Fibroblast of the aortic adventitia (primary cell): ENCODE measurements at places on chromosomes 1 and 21.

- no peak for DNase-seq
These were observed 2.9 kb upstream of the RHOU start for GRCh38 chr1:228732426-228732825.

- DNase-seq, result no peak
These were observed 400.6 kb downstream of the PTPRU start for GRCh38 chr1:29636936-29637335.

DNA sequence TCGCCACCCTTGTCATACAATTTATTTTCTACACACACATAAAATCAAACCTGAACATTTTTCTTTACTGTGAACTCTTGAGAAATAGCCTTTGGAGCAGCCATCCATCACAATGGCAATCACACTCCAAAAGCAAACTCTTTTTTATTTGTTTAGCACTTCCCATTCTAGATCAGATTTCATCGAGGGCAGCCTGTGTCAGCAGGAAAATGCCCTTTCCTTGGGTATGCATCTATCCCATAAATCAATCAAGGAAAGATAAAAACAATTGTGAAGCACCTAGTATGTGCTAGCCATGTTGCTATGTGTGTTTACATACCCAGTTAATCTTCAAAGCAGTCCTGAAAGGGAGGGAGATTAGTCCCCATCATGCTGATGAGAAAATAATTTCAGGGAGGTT, 484.1 kb upstream of the USP24 start:
- DNase-seq, result no peak

DNA sequence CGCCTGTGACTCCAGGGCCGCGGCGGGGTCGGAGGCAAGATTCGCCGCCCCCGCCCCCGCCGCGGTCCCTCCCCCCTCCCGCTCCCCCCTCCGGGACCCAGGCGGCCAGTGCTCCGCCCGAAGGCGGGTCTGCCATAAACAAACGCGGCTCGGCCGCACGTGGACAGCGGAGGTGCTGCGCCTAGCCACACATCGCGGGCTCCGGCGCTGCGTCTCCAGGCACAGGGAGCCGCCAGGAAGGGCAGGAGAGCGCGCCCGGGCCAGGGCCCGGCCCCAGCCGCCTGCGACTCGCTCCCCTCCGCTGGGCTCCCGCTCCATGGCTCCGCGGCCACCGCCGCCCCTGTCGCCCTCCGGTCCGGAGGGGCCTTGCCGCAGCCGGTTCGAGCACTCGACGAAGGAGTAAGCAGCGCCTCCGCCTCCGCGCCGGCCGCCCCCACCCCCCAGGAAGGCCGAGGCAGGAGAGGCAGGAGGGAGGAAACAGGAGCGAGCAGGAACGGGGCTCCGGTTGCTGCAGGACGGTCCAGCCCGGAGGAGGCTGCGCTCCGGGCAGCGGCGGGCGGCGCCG, at the start of gene SIM2:
TSS of gene SIM2 (plus strand) at position 135 of the 565 bp plus-strand sequence. CDS start 632 bp downstream, outside the sequence.
- no peak for DNase-seq

GRCh38 chr1:165501330-165501969, 42.4 kb upstream of the LRRC52 start:
- peak; percentile 6 for DNase-seq

GRCh38 chr1:182192966-182193365, 131.5 kb upstream of the ZNF648 start:
- DNase-seq, result no peak

DNA sequence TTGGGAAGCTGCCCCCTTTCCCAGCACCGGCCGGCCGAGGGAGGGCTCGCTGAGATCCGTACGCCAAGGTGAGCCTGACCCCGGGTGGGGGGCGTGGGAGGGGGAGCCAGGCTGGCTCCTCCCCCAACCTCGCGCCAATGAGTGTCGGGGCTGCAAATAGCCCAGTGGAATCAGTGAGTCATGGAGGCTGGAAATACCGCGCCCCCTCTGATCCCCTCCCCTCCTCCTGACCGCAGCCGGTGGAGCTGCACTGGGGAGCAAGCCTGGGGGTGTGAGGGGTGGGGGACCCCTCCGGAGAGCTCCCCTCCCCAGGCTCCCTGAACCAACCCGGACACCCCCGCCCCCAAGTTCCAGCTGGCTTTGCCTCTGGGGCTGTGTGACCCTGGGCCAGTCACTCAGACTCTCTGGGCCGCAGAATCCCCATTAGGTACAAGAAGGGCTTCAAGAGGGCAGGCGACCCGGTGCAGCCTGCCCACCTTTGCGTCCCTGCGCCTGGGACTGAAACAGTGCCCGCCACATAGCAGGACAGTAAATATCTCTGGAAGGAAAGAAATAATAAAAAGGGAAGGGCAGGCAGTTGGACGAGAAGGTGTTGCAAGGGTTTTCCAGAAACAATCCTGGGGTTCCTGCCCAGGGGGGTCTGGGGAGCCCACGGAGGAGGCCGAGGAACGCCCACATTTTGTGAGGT, 4.5 kb downstream of the HSPB7 start:
- peak; percentile 70 for DNase-seq

- no peak for DNase-seq
These were observed 937 bp downstream of the PODN start for GRCh38 chr1:53062708-53063591.

DNA sequence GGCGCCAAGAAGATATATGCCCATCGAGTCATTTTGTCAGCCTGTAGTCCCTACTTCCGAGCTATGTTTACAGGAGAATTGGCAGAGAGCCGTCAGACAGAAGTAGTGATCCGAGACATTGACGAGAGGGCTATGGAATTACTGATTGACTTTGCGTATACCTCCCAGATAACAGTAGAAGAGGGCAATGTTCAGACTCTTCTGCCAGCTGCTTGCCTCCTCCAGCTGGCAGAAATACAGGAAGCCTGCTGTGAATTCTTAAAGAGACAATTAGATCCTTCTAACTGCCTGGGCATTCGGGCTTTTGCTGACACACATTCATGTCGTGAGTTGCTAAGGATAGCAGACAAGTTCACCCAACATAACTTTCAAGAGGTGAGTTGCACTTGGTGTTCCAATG, 19.1 kb downstream of the KLHL20 start:
- no peak for DNase-seq

- no peak for DNase-seq
These were observed 131.8 kb downstream of the PTPN14 start for GRCh38 chr1:214419650-214420049.

GRCh38 chr21:35791541-35792325, 268.6 kb downstream of the SETD4 start:
- DNase-seq, result no peak

DNA sequence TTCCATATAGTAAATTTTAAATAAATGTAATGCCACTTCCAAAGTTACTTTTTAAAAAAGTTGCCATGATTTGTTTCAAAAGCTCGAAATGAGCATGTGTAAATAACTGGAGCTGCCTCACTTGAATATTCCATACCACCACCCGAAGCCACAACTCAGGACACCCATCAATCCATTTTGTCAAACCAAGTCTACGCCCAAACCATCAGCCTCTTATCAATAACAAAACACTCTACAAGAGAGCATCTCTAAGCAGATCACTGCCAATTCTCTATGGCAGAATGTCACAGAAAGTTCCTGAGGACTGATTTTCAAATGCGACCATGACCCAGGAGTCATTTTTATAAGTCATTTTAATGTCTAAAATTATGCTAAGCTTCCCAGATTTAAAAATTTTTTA, 4.5 kb downstream of the HNRNPR start:
- DNase-seq, result no peak

DNA sequence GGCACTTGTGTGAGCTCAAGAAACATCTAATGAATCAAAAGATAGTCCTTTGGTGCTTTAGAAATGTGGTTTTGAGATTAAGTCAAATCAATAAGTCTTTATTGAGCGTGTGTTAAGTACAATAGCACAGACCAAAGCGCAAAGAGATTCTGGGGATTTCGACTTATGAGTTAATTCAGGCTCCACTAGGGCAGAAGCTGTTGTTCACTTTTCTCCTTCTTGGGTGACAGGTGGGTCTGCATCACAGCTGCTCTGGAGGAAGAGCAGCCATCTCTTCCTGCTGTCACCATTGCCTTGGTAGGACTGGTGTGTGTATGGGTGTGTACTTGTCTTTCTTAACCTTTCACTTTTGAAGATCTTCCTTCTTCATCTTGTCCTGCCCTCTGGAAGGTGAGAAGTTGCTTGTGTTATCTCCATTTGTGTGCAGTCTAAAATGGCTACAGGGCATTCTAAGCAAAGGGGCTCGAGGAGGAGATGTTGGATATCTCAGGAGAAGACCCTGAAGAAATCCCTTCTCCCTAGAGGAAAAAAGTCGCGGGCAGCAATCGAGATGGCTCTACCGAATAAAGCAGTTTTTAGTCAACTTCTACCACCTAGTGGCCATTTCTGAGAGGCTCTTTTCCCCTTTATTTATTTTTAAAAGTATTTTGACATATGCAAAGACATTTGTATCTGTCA, 22.9 kb upstream of the DISC1 start:
- peak; percentile 69 for DNase-seq

DNA sequence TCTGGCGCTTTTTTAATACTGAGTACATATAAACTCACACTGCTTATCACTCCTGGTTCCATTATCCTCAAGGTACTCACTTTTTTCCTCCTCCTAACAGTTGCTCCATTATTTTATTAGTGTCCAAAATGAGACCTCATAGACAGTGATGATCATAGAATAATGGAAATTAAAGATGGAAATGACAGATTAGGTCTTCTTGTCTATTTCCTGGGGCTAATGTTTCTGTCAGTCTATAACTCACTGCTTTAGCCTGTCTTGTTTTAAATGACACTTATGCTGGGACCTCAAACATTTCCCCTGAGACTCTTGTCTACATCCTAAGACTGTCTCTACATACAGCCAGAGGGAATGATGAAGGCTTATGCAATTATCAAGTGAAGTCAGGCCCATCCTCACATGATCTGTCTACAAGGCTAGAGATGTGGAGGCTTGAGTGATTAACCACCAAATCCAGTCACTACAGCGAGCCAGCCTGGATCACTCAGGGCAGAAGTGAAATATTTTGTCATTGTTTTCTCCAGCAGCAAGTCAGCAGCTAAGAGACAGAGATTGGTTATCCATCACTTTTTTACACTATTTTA, 152.1 kb downstream of the ASTN1 start:
- no peak for DNase-seq

DNA sequence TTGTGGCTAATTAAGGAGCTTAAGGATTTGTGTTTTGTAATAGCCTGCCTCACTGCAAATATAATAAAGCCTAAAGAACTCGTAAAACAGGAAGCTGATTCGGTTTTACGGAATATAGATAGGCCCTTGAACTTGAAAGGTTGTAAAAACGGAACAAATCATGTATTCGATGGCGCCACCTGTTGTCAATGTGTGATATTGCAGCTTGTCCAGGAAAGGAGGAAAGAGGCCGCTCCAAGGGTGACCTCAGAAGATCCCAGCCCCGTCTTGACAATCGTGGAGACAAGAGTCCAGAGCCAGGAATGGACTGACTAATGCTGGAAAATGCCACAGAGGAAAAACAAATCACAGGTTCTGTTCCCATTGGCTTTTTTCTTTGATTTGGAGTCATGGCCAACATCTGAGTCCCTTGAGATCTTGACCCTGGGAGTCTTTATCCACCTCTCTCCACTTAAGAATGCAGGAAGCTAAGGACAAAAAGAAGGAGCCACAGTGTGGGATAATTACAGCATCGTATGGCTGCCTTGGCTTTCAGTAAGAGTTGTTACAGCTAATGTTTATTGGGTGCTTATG, 7.0 kb upstream of the IGSF21 start:
- peak; percentile 65 for DNase-seq

GRCh38 chr1:59046730-59047157, 250.2 kb upstream of the FGGY start:
- DNase-seq, result peak; percentile 48

DNA sequence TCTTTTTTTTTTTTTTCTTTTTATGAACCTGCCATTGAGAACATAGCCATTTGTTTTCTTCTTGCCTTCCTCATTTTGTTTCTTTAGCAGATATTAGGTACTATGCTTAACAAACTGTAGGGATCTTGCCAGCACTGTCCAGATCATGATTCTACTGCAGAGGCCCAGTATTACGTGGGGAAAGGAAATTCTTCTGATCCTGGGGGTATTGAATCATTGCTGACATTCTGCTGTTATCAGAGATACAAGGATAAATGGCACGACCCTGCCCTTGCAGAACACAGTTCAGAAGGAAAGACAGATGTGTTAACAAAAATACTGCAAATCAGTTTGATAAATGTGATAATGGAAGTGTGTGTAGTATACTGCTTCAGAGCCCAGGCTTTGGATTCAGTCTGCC, 56.2 kb downstream of the BTBD8 start:
- DNase-seq, result peak; percentile 51

DNA sequence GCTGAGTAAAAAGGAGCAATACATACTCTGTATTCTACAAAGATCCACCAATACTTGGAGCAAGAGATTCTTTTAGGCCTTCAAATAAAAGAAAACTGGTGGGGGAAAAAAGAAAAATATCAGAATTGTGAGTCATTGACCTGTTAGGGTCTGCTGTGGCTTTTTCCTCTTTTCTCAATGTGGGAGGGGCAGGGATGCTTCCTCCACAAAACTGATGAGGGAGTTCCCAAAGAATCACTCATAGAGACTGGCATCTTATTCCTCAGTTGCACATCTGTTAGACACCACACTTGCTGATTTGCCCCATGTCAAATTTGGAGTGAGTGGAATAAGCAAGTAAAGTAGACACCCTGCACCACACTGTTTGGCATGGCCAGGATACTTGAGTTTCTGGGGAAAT, 16.6 kb downstream of the C1orf141 start:
- no peak for DNase-seq

DNA sequence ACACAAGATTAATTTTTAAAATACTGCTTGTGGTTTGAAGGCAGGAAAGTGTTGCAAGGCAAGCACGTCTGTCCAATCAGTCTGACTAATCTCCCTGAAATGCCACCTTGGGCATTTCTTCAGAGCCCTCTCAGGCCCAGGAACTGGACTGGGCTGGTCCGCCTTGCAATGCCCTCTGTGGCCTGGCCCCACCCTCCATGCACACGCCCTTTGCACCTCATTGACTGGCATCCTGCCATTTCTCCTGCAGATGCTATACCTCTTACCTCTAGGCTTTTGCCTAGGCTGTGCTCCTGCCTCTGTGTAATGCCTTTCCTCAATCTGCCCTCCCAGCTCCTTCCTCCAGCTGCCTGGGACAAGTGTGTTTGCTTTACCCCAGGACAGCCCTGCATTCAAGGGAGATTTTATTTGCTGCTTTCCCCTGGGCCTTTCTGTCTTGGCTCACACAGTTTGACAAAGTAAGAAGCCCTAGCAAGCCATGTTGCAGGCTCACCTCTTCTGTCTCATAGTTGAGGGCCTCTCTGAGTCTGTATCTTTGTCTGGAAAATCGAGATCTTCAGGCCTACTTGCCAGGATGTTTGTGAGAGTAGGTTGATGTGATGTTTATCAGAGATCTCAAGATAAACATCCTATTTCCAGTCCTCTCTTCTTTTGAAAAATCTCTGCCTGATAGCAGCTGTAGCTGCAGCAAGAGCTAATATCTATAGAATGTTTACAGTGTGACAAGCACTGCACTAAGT, 149.2 kb upstream of the JUN start:
- DNase-seq, result peak; percentile 88
